Effector memory CD4-positive, alpha-beta T cell (primary cell): ENCODE measurements at places on chromosomes 5 and 9.

DNA sequence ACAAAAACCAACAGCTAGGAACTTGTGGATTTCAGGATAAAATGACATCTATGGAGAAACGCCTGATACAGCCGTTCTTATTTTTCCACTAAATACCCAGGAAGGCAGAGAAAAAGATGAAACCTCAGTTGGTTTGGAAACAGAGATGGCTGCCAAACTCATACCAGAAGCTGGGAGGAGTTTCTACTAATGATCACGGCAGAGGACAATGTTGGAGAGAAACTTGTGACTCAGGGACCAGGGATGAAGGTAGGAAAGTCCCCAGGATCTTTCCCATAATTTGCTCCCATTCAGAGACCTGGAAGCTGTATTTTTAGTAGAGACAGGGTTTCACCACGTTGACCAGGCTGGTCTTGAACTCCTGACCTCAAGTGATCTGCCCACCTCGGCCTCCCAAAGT is 187.1 kb upstream of the IER5L start:
- DNase-seq = no peak

GRCh38 chr5:177452688-177453638 is 6.3 kb downstream of the PRR7 start:
- DNase-seq = no peak

DNA sequence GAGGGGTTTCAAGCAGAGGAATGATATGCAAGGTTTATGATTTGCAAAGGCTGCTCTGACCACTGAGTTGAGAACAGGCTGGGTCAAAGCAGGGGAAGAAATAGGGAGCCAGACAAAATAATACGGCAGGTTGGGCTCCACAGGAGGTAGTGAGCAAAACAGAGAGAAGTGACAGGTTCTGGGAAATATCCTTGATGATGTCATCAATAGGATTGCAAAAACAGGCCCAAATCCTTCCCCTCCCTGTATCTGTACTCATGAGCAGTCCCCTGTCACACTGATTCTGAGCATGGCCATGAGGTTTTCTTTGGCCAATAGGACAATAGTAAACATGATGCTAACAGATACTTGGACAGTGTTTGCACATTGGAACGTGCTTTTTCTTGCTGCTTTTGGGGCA is 471.8 kb upstream of the BRINP1 start:
- DNase-seq = no peak

- DNase-seq = no peak
Observed at GRCh38 chr5:172503925-172504700, 49.8 kb upstream of the SH3PXD2B start.

DNA sequence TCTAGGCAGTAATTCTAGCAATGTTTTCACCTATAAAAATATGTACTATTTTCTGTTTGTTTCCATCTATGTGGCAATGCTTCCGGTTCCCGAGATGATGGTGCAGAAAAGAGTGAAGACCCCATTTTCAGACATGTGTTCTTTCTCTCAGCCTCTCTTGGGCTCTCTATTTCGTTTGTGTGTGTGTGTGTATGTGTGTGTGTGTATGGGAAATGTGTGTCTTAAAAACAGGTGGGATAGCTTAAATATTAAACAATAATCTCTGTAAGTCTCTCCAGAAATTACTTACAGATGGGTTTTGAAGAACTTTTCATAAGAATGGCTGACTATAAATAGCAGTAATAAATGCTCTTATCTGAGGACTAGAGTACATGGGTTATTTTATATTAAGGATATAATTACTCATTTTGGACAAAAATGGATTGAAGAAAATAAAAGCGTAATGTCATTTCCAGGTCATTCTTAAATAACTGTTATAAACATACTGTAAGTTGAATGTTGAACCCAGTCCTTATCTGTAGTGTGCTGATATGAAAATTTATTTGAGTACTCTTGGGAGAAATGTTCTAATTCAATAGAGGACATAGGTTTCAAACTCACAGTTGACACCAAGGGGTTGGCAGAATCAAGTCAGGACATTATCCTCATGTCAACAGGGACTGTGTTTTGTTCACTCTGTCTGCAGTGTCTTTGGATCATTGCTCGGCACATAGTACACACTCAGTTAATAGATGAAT is 31.1 kb downstream of the PCSK5 start:
- DNase-seq = no peak

GRCh38 chr9:80074439-80074838 is 502.7 kb downstream of the TLE4 start:
- DNase-seq = no peak

GRCh38 chr5:43140286-43140685 is 19.6 kb downstream of the ZNF131 start:
- DNase-seq = no peak

DNA sequence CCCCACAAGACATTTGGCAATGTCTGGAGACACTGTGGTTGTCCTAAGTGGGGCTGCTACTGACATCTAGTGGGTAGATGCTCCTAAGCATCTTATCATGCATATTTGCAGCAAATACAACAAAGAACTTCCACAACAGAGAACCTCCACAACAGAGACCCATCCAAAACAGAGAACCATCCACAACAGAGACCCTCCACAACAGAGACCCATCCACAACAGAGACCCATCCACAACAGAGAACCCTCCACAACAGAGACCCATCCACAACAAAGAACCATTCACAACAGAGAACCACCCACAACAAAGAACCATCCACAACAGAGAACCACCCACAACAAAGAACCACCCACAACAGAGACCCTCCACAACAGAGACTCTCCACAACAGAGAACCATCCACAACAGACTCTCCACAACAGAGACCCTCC is 32.8 kb downstream of the ARPC5L start:
- no peak for DNase-seq

DNA sequence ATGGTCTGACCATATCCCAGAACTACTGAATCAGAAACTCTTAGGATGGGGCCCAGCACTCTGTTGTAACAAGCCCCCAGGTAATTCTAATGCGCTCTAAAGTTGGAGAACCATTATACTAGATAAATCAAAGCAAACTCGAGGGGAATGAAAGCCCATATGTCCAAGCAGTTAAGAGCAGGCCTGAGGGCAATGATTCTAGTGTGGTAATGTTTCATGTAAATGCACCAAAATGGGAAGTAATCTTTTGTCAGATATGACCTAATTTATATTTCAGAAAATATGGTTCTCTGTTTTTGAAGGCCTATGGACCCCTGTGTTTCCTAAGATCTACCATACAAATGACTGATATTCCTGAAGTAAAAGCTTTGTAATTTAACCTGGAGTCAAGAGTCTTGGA is 108.0 kb upstream of the PTGER4 start:
- DNase-seq = no peak

- DNase-seq = no peak
Observed at GRCh38 chr5:41747301-41747700, 122.9 kb downstream of the OXCT1 start.

DNA sequence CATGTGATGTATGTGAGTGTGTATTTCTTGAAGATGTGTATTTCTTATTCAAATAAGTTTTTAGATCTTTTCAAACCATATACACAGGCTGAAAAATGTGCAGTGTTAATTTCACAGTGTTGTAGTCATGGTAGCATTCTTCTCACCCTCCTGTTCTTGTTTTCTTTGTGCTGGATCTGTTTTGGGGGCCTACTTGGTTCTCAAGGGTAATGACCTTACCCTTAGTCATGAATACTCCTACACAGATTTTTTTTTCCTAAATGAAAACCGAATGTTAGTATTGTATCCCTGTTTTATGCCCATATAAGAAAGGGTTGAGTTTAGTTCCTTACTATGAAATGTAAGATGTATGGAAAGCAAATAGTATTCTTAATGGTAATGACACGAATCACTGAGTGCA is 88.0 kb downstream of the SLC44A1 start:
- no peak for DNase-seq

- DNase-seq = no peak
Observed at GRCh38 chr9:123421186-123421585, 65.2 kb downstream of the CRB2 start.

DNA sequence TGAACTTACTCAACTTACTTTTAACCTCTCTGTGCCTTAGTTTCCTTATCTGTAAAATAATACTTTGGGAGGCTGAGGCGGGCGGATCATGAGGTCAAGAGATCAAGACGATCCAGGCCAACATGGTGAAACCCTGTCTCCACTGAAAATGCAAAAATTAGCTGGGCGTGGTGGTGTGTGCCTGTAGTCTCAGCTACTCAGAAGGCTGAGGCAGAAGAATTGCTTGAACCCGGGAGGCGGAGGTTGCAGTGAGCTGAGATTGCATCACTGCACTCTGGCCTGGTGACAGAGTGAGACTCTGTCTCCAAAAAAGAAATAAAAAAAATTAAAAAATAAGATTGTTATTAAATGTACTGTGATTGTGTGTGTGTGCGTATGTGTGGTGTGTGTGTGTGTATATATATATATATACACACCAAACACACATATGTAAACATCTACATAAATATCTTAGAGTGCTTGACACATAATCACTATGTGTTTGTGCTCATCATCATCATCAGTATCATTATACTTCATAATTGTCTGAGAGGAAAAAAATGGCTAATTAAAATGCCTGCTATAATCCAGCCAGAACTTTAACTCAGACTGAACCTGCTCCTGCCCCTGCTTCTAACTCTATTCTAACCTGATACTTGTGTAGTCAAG is 312.8 kb downstream of the FER start:
- no peak for DNase-seq

- DNase-seq = no peak
Observed at GRCh38 chr9:98168153-98168780, 24.2 kb downstream of the CORO2A start.

DNA sequence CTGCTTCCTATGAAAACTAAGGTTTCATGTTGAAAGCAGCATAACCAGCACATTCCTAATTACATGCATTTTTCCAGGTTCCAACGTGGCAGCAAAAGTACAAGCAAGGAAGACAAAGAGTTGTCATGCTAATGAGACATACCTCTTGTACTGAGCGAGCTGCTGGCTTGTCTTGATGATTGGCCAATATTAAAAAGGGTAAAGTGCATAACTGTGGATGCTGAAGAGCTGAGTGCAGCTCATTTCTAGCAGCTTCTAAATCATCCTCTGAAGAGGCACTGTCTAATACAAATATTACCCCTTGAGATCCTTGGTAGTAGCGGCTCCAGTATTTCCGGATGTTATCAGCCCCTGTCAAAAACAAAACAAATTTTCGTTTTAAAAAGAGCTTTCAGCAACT is 197.3 kb downstream of the ARL15 start:
- no peak for DNase-seq

DNA sequence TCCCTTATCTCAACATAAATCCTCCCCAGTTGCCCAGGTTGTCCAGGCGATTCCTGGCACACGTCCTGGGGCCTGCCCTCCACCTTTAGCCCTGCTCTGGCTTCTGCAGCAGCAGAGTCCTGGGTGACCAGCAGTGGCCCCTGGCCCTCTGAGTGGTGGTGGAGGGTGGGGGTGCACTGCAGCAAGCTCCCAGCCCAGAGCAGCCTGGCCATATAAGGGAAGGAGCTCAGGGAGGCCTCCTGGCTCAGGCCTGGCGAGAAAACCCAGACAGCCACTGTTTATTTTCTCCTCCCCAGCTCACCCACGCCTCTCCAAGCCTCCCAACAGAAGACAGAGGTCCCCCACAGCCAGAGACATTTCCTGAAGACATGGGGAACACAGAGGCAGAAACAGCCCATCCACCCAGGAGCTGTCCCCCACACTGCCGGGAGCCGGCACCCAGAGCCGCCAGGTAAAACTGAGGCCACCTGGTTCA is 44.7 kb upstream of the IL17B start:
- DNase-seq = no peak

DNA sequence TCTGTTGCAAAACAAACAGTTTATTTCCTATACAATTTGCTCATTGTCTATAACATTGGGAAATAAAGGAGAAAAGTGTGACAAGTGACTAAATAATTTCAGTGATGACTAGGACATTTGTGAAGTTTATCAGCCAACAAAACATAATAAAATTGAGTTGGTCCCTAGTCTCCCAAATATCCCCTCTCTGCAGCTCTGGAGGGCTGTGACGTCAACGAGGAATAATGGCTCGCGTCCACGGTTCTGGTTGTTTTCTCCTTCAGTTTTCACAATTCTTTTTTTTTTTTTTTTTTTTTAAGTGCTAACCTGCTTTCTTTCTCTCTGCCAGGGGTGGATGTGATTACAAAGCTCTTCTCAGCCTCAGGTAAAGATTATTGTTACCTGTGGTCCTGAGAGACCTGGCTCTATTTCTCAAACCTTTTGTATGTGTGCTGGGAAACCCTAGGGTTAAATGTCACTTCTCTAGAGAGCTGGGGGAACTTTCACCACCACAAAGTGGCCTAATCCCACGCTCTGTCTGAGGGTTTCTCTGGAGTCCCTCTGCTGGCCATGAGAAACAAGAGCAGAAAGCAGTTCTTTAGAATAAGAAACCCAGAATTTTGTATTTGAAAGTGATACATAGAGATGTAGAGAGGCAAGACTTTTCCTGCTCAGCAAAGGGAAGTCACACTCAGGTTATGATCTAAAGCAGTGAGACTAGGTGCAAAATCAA is 36.2 kb upstream of the ANKRD55 start:
- no peak for DNase-seq
